ENCODE measurements at places on chromosomes 6 and 20.

DNA sequence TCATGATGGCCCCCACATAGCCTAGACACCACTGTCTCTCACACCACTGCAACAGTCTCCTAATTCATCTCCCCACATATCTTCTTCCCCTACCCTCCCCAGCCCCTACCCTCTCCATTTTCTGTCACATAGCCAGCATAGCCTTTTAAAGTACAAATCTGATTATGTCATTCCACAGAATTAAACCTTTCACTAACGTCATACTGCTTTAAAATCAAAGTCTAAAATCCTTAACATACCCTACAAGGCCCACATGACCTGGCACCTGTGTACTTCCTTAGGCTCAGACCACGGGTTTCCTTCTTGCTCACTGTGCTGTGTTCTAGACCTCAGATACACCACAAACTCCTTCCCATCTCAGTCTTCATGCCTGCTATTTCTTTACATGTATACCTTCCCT, 5.9 kb downstream of the OSTM1 start:
- DNase-seq, result no peak

- no peak for DNase-seq
These were observed 3.9 kb downstream of the RAB44 start for GRCh38 chr6:36701401-36701991.

GRCh38 chr20:23244156-23244915, 106.3 kb upstream of the NXT1 start:
- no peak for DNase-seq

- peak; percentile 94 for DNase-seq
These were observed at the start of gene ACSS2 for GRCh38 chr20:34876406-34877282. TSS of gene ACSS2 (plus strand) at chr20:34876612. CDS start at chr20:34876646, 34 bp downstream.

DNA sequence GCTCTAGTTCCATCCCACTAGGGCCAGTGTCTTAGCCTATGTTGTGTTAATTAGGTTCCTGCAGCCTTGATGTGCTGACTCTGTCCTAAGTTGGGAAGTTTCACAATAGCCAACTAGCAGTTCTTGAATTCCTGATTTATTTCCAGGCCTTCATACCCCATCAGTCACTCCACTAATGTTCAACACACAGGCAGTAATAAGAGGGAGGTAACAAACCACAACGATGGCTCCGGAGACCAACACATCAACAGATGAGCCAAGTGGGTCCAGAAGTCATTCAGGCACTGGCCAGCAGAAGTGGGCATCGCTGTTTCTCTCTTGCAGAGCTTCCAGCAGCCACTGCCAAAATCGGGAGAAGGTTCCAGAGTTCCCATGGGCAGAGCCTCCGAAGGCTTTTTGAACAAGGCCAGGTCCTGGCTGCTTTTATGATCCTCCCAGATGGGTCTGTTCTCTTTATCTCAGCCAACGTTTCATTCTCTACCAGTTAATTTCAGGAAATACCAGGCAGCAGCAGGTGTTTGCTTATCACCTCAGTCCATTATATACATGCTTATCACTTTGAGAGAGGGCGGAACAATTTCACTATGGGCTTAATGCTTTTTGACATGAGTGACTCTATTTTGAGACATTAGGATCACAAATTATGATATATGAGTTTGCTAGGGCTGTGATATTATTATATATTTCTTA, 48.5 kb upstream of the NOP56 start:
- DNase-seq, result no peak

GRCh38 chr20:51856432-51856831, 54.1 kb upstream of the SALL4 start:
- no peak for DNase-seq

GRCh38 chr6:154371281-154371680, 14.7 kb upstream of the IPCEF1 start:
- no peak for DNase-seq

DNA sequence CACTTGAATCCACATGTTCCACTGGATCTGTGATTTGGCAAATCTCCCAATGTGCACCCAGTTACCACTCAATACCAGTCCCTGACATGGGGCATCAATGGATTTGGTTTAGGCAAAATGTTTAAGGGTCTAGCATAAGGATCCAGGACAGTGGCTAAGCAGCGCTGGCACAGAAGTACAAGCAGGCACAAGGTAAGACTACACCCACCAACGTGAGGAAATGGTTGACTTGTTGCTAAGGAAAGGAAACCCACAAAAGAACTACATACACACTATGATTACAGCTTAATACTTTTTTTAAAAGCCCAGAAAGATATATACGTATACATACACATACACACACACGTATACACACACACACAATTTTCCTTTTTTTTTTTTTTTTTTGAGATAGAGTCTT, 79.0 kb downstream of the DNAAF9 start:
- DNase-seq, result no peak

DNA sequence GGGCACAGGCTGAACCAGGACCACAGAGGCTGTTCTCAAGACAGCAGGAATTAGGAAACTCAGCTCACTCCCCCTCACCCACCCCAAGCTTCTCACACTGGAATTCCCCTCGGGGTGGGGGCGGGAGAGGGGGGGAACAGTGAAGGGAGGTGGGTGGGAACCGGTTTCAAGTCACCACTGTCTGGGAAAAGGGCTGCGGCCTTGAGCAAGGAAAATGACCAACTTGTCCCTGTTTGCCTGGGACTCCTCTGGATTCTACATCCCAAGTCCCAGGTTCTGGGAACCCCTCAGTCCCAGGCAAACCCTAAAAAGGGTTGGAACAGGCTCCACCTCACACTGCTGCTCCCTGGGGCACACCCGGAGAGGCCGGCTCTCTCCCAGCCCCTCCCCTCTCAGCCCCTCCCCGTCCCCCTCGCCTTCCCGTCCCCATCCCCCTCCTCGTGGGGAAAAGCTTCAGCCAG, 230.7 kb downstream of the TFAP2C start:
- no peak for DNase-seq

GRCh38 chr6:123966618-123967017, 163.0 kb downstream of the NKAIN2 start:
- DNase-seq, result no peak

GRCh38 chr20:34058831-34059230, 53.2 kb downstream of the EIF2S2 start:
- no peak for DNase-seq

DNA sequence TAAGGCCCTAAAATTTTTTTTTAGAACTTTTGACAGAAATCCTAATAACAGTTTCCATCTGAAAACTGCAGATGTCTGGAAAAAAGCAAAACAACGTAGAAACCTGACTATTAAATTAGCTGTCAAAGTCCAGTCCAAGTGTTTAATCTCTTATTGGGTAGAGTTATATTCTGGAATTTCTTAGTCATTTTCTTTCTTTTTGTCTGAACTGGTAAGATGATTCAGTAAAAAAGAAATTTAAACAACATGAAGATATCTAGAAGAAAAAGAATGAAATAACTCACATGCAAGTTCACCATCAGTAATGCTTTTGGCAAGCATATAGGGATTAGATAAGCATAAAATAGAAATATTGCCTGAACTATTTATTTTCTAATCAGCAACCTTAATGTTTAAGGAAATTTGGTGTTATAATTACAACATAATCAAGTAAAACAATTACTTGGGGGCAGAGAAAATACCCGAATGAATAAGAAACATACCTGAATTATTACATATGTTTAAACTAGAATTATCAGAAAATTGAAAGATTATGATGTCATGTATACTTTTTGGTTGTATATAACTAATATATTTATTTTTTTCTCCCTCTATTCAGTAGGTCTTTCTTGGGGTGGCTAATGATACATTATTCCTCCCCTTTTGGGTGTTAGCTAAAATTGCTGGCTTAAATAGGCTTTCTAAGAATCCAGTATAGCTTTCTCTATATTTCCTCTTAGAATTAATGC, 51.1 kb downstream of the FAM83B start:
- no peak for DNase-seq

- DNase-seq, result no peak
These were observed 3.8 kb upstream of the MYBL2 start for GRCh38 chr20:43662943-43663655.

- no peak for DNase-seq
These were observed 5.9 kb downstream of the RRAGD start for GRCh38 chr6:89406141-89406540.

GRCh38 chr6:17552861-17553260, 47.2 kb upstream of the FAM8A1 start:
- DNase-seq, result no peak

- DNase-seq, result no peak
These were observed 60.1 kb downstream of the RPRD1B start for GRCh38 chr20:38093641-38094077.

- DNase-seq, result peak; percentile 42
These were observed 1.1 kb downstream of the CEBPB start for GRCh38 chr20:50191544-50192363.

DNA sequence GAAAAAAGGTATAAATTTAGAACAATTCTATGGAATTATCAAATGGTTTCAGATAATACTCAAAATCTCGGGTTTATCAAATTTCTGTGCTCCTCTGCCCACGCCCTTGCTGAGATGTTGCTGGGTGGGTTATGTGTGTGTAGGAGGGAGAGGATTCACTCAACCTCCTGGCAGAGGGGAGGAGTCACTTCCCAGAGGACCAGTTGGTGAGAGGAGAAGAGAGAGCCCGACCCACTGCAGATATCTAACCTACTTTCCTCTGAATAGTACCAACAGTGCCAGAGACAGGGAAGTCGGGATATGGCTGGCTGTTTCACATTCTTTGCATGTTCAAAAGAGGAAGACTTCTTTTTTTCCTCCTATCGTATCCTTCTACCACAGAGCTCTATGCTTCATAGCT, 187.1 kb upstream of the MAN1A1 start:
- no peak for DNase-seq

GRCh38 chr20:16821211-16822089, 73.3 kb downstream of the OTOR start:
- no peak for DNase-seq

DNA sequence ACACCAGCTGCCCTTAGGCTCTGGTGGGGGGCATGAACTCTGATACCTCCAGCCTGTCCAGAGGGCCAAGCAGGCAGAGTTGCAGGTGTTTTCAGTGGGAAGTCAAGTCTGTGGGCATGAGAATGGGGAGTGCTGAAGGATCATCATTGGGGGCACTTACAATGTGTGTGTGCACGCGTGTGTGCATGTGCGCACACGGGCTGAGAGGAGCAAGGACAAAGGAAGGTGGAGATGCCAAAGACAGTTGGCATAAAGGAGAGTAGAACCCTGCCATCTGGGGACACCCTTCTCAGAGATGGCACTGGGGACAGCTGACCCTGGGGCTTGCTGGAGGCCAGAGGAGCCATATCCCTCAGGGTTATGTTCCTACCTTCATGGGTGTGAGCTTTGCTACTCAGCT, 408.4 kb upstream of the CHD6 start:
- DNase-seq, result no peak

GRCh38 chr6:121800047-121800446, 364.6 kb downstream of the GJA1 start:
- no peak for DNase-seq

GRCh38 chr20:17504066-17504897, 26.9 kb downstream of the BFSP1 start:
- DNase-seq, result no peak

DNA sequence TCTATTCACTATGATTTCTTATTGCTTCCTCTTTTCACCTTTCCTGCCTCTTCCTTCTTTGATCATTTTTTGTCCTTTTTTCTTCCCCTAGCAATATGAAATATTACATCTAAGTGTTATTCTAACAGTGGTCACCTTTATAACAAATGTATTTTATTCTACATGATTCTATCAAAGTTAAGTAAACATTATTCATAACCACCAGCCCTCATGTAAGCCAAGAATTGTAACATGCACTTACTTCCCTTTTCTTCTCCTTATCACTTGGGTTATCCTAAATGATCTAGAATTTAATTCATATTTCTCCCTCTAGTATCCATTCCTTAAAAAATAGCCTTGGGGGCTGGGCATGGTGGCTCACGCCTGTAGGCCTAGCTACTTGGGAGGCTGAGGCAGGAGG, 88.3 kb upstream of the SLC22A23 start:
- DNase-seq, result no peak

DNA sequence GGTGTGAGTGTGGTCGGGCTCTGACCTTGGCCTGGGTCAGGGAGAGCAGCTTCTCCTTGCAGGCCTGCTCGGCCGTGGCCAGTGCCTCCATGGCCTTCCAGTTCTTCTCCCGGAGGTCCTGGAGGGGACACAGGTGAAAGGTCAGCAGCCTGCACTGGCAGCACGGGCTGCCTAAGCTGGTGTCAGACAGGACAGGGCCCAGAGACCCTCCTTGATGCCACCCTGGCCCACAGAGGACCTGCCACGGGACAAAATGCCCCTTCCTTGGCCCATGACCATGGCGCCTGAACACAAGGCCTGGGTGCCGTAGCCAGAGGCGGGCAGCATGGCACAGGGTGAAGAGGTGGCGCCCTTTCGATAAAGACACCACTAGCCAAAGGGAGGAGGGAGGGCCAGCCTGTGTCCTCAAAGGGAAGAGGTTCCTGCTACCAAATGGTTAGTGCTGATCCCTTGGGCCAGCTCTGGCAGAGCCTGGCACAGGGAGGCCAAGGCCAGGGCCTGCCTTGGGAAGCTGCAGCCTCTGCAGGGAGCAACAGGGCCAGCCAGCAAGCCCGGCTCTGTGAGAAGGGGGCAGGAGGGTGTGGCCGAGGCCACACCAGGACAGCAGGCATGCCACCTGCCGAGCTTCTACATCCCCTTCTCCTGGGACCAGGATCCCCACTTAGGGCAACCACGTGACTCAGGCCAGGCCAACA, 54.8 kb downstream of the DSTN start:
- no peak for DNase-seq

DNA sequence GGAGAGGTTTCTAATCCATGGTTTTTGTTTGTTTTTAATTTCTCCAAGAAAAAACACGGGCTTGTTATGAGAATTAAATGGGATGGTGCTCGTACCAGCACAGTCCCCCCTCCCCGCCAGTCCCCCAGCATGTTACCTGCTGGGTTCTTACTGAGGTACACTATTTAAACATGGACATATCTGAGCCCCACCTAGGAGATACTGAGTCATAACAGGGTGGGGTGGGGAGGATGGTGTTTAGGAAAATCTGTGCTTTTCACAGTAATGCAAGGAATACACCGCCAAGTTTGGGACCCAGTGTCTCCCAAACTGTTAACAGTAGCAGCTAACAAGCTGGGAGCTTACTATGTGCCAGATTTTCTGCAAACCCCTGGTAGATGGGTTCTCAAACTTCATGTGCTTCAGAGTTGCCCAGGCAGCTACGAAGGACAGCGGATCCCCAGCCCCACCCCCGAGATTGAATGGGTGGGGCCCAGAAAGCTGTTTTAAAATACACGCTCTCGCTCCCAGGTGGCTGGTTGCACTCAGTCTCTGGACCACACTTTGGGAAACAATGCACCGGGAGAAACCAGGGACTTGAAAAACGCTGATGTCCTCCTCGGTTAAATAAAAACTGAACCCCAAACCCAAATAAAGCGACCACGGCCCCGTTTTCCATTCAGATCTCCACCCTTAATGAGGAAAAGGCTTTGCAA, 995 bp downstream of the ZFP64 start:
- no peak for DNase-seq

GRCh38 chr20:34475979-34476736, 40.1 kb upstream of the DYNLRB1 start:
- DNase-seq, result no peak

DNA sequence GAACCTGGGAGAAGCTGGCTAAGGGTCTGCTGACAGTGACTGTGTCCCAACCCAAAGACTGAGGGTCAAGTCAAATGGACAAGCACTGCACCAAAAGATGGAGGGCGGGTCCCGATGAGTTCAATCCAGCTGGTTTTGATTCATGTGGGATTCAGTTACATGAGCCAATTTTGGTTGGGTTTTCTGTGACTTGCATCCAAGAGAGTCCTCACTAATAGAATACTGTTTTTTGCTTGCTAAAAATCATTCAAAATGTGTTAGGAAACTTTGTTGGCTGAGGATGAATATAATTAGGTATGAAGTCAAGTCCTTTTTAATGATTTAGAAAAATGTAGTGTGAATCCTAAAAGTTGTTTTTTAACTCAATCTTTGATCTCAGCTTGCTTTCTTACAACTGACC, 323.8 kb upstream of the NOX3 start:
- DNase-seq, result no peak

Data from effector CD8-positive, alpha-beta T cell (primary cell).